ENCODE measurements at places on chromosomes 13 and 19. TPM values are rescaled to one million over a fixed set of nuclear protein-coding genes. Genes with fewer than 3 reads are reported as not detected.

DNA sequence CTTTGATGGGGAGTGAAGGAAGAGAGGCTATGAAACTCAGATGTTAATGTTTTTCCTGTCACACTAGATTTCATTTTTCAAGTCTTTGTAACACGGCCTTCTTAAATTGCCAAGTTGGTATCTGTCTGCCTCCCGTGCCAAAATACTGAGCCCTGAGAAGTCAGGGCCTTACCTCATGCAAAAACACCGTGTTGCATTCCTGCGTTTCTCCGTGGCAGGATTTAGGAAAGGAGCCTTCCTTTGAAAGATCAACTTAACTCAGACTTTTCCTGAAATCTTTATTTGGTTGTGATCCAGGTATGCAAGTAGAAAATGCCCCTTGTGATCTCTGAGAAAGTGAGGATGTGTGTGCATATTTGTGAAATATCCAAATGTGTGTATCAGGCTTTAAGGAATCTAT is 1291.0 kb upstream of the SLC10A2 start:
- no peak for DNase-seq
- no peak overlapping the region for H3K27ac ChIP-seq
- H3K4me1 ChIP-seq: no peaks in the 10 kb centered on the region
- H3K4me3 ChIP-seq: no peak overlapping the region
- H3K27me3 ChIP-seq: no peaks in the 10 kb centered on the region

EDDM13 gene
- total RNA-seq: not detected

DNA sequence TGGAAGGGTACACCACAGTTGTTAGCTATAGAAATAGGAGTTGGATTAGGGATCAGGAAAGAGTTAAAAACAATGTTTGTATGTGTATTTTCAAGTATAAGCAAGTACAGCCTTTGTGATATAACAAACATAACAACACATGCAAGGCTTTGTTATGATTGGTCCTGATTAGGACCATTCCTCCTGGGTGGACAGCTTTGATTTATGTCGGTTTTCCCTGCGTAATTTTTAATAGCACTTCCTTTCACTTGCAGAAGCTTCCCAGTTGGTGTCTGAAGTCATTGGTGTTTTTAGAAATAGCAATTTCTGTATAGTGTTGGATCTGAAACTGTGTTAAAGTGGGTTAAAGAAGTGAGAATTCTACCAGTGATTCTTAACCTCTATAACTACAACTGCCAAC is 10.0 kb downstream of the FNDC3A start:
- H3K4me3 ChIP-seq: no peak overlapping the region
- H3K27ac ChIP-seq: no peak overlapping the region
- H3K27me3 ChIP-seq: no peaks in the 10 kb centered on the region
- DNase-seq: no peak

- peaks cover 32% of the 10 kb centered on the region for H3K4me1 ChIP-seq
- DNase-seq: no peak
- no peak overlapping the region for H3K27ac ChIP-seq
- H3K27me3 ChIP-seq: no peaks in the 10 kb centered on the region
- peaks cover 11% of the 10 kb centered on the region for H3K36me3 ChIP-seq
- no peak overlapping the region for H3K4me3 ChIP-seq
These were observed 11.6 kb upstream of the PGLS start for GRCh38 chr19:17499648-17500446.

DNA sequence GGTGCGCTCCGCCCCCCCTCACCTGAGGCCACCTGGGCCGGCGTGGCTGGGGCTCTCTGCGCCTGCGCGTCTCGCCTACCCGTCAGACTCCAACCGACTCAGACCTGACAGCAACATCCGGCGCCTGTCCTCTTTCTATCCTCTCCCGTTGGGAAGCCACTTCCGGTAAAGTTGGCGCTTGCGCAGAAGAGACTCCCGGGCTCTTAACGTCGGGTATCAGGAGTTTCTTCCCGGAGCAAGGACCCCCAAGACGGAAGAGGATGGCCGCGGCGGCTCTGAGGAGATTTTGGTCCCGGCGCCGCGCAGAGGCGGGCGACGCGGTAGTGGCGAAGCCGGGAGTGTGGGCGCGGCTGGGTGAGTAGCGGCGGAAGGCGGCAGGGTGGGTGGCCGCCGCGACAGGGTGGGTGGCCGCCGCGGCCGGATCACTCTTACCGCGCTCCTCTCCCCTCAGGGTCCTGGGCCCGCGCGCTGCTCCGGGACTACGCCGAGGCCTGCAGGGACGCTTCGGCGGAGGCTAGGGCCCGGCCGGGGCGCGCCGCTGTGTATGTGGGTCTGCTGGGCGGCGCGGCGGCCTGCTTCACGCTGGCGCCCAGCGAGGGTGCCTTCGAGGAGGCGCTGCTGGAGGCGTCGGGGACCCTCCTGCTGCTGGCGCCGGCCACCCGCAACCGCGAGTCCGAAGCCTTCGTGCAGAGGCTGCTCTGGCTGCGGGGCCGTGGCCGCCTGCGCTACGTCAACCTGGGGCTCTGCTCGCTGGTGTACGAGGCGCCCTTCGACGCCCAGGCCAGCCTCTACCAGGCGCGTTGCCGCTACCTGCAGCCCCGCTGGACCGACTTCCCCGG is at the start of the genes TIMM29 and YIPF2:
Gene TIMM29 (plus strand): TSS at position 249 of the 839 bp plus-strand sequence. CDS start 12 bp downstream, at position 261.
Gene YIPF2 (minus strand): TSS at position 77 of the 839 bp plus-strand sequence. CDS start 229 bp downstream, outside the sequence.
- peak; percentile 80 for DNase-seq
- H3K4me3 ChIP-seq: peak within 1 kb of the TSS; percentile 92
- H3K36me3 ChIP-seq: peaks cover 8% of the 10 kb centered on the region

CACNG8 gene
- not detected for total RNA-seq

GRCh38 chr19:47275791-47276461 is 1.2 kb downstream of the INAFM1 start:
- no peaks in the 10 kb centered on the region for H3K27me3 ChIP-seq
- H3K27ac ChIP-seq: peak overlapping the region; percentile 63
- peak overlapping the region; percentile 76 for H3K4me3 ChIP-seq
- peaks cover 8% of the 10 kb centered on the region for H3K36me3 ChIP-seq
- peaks cover 28% of the 10 kb centered on the region for H3K4me1 ChIP-seq

- H3K36me3 ChIP-seq: no peaks in the 10 kb centered on the region
- DNase-seq: no peak
- H3K4me1 ChIP-seq: peaks cover 7% of the 10 kb centered on the region
- no peak overlapping the region for H3K27ac ChIP-seq
These were observed 333.2 kb downstream of the DNAJC15 start for GRCh38 chr13:43356567-43356966.

FAM98C gene
- 40.0 TPM for total RNA-seq

ZNF610 gene
- 1.1 TPM for total RNA-seq

GRCh38 chr13:99311137-99311536 is 3.9 kb upstream of the GPR183 start:
- H3K4me3 ChIP-seq: peak overlapping the region; percentile 17
- peaks cover 45% of the 10 kb centered on the region for H3K36me3 ChIP-seq
- peak overlapping the region; percentile 79 for H3K27ac ChIP-seq
- H3K27me3 ChIP-seq: no peaks in the 10 kb centered on the region
- no peak for DNase-seq
- peaks cover 62% of the 10 kb centered on the region for H3K4me1 ChIP-seq

GRCh38 chr13:36074659-36075058 is 56.5 kb downstream of the DCLK1 start:
- H3K36me3 ChIP-seq: no peaks in the 10 kb centered on the region
- no peak for DNase-seq
- no peak overlapping the region for H3K27ac ChIP-seq
- H3K27me3 ChIP-seq: no peaks in the 10 kb centered on the region

RNF225 gene
- 0.44 TPM for total RNA-seq

DNA sequence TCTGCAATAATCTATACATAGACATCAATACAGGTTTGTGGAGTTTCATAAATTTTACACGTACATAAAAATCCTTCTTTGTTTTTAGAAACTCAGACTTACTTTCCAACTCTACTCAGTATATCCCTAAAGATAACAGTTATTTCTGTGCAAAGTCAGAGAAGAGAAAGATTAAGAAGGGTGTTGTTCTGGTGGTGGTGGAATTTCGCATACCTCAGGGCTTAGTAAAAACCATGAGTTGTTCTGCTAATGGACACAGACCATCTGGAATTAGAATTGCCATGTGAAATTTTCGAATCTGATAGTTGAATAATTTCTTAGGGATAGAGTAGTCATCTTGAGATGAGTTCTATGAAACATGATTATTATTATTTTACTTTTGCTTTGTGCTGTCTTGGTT is 102.7 kb downstream of the ZAR1L start:
- no peak for DNase-seq
- H3K4me3 ChIP-seq: no peak overlapping the region
- H3K36me3 ChIP-seq: no peaks in the 10 kb centered on the region
- H3K27me3 ChIP-seq: no peaks in the 10 kb centered on the region
- no peak overlapping the region for H3K27ac ChIP-seq

All from activated B cell treated with CpG ODN at 0.5 μM for 24 hours (primary cell).